Activated T-cell treated with anti-CD3 and anti-CD28 coated beads for 1 hour (primary cell): ENCODE measurements at places on chromosomes 11 and 22.

- DNase-seq: no peak
Measured at GRCh38 chr11:110305169-110306018, 9.0 kb upstream of the RDX start.

DNA sequence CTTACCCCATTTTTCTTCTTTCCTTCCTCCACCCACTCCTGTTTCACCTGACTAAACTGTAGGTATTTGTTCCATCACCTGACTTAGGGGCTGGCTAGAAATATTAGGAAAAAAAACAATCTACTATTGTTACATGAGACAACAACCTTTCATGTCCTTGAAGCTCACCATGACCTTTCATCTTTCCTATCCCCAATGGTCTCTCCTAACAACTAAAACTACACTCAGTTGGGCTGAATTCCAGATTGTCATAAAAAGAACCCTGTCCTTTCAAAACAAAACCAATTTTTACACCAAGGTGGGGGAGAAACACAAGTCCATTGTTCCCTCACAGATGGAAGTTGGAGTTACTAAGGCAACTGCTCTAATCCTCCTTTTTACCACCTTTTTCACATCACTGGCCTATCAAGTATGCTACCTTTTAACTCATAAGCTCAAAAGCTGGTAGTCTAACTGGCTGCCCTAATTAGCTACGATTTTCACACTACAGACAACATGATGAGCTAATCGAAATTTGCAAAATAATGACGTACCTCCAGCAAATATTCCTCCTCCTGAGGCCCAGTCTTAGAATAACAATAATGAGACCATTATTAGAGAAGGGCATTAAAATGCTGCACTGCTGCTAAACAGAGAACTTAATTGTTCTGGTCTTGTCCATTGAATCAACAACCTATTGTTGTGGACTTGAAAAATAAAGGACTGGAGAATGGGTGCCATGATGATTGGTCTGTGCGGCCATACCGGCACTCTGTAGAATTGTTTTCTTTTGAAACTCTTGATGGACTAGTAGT, 46.5 kb upstream of the SOX6 start:
- no peak for DNase-seq

GRCh38 chr22:35482974-35483373, 57.7 kb upstream of the RASD2 start:
- DNase-seq: no peak

DNA sequence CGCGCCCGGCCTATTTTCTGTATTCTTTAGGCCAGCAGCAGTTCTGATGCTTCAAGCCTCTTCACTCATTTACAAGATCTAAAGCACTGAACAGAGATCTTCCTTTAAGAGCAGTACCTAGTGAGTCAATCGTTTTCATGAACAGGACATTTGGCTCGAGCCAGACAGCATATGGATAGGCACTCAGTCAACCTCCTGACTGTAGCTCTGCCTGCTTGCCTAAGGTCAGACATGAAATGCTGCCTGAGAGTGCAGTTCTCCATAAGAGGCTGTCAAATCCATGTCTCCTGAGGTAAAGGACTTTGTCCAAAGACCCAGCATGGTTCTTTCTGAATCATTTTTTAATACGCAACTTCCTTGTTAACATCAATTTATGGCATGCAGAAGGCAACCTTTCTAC, 941.2 kb downstream of the DLG2 start:
- no peak for DNase-seq

GRCh38 chr11:10604340-10604748, 35.9 kb upstream of the LYVE1 start:
- DNase-seq: no peak

- DNase-seq: peak; percentile 69
Measured at GRCh38 chr22:26589845-26590736, at the start of gene TPST2. TPST2 (minus strand) TSS chr22:26590132; CDS start chr22:26541630, 48,502 bp downstream.

DNA sequence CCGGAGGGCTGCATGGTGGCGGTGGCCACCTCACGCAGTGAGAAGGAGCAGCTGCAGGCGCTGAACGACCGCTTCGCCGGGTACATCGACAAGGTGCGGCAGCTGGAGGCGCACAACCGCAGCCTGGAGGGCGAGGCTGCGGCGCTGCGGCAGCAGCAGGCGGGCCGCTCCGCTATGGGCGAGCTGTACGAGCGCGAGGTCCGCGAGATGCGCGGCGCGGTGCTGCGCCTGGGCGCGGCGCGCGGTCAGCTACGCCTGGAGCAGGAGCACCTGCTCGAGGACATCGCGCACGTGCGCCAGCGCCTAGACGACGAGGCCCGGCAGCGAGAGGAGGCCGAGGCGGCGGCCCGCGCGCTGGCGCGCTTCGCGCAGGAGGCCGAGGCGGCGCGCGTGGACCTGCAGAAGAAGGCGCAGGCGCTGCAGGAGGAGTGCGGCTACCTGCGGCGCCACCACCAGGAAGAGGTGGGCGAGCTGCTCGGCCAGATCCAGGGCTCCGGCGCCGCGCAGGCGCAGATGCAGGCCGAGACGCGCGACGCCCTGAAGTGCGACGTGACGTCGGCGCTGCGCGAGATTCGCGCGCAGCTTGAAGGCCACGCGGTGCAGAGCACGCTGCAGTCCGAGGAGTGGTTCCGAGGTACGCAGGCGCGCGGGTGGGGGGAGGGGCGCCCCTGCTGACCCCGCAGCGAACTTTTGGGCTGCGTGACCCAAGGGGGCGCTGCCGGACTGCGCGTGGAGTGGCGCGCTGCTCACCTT, 670 bp downstream of the NEFH start:
- peak; percentile 2 for DNase-seq

DNA sequence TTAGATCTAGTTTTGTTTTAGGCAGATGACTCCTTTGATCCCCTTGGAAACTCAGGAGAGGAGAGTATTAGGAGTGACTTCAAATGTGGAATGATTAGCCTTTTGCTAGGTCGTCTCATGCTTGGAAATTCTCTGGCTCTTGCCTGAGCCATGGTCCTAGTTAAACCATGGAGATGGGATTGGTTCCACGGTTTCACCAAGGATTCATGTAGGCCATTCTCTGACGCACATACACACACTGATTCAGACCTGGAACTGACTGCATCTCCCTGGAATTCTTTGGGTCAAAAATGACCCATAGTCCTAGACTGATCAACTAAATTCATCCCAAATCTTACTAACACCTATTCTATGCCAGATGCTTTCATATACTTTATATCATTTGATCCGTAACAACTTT, 56.5 kb downstream of the POLD3 start:
- no peak for DNase-seq

- no peak for DNase-seq
Measured at GRCh38 chr11:44316659-44317240, 6.8 kb upstream of the ALX4 start.

DNA sequence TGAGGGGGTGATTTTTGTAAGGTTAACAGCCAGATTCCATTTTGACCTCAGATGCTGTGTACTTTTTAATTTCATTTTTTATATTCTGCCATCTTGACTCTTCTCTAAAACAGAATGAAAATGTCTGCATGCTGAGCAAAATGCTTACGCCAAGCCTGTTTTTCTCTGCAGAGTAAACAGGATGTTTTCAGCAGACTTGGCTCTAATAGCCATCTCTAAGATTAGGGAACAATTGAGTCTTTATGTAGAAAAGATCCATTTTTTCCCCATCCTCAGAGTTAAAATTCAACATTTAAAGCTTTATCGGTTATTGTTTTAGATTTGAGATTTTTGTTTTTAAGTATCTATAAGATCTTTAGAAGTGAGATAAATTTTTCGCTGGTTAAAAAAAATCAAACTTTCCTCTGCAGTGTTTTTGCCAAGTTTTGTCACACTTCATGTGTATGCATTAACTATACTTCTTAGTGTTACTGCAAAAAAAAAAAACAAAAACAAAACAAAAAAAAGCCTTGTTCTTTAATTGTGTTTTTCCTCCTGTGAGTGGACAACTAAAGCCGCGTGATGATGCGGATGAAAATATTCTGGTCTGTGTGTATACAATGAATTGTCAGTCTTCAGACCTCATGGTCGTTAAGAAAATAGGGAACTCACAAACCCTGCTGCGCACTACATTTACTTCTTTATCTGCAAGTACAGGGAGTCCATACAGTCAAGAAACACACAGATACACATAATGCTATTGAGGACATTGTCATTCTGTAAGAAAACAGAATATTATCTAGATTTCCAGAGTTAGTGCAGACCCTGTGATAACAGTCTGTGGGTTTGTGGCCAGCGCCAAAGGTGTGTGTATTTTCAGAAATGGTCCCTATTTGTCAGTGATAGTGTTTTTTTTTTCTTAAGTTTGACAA, 17.5 kb upstream of the ADSL start:
- no peak for DNase-seq

- DNase-seq: no peak
Measured at GRCh38 chr11:3830730-3831129, 10.0 kb downstream of the RHOG start.

DNA sequence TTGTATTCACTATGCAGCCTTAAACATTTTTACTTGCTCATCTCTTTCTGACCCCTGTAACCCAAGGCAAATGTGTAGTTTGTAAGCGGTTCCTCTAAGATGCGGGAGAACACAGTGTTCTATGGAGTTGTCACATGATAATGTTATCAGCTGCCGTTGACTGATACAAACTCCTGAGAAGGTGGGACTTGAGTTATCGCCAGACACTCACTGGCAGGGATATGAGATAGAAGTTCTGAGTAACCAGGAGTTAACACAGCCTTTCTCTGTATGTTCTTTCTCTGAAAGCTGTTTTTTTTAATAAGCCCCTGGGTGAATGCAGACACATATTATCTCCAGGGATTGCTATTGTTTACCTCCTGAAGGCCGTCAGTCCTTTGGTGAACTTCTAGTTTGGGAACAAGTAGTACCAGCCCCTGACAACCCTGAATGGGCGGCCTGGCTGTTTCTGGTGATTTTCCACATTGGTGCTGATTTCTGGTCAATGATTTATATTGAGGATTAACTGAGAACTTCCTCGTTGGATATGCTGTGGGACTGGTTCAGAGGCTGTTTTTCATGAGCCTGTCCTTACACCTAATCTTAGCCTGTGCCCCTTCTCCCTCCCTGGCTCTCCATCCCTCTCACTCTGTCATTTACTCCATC, 155.3 kb upstream of the RASSF10 start:
- no peak for DNase-seq

DNA sequence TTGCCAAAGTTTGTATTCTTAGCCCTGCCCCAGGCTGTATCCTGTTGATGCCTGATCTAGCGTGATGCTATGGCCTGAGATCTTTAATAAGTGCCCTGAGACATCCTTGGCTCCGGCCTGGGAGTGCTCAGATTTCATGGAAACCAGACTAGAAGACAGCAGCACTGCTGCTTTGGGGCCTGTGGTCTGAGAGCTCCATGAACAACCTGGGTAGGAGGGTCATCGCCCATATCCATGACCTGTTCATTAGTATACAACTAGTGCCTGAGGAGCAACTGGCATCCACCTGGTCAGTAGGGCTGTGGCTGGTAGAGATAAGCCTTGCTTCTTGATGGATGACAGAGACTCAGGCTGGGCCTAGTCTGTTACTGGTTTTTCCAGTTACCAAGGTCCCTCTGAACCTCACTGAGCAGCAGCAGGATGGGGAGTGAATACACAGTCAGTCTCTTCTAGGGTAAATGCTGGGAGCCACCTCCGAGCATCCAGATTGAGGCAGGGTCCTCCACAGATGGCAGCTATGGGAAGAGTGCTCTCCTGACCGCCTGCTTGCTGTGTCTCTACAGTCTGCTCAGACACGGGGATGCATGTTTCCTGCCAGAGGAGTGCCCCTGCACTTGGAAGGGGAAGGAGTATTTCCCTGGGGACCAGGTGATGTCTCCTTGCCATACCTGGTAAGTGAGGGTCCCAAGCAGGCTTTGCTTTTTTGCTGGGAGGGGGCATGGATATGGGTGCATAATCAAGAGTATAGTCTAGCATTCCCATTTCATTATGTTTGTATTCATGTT, 39.0 kb downstream of the OTOG start:
- DNase-seq: no peak

DNA sequence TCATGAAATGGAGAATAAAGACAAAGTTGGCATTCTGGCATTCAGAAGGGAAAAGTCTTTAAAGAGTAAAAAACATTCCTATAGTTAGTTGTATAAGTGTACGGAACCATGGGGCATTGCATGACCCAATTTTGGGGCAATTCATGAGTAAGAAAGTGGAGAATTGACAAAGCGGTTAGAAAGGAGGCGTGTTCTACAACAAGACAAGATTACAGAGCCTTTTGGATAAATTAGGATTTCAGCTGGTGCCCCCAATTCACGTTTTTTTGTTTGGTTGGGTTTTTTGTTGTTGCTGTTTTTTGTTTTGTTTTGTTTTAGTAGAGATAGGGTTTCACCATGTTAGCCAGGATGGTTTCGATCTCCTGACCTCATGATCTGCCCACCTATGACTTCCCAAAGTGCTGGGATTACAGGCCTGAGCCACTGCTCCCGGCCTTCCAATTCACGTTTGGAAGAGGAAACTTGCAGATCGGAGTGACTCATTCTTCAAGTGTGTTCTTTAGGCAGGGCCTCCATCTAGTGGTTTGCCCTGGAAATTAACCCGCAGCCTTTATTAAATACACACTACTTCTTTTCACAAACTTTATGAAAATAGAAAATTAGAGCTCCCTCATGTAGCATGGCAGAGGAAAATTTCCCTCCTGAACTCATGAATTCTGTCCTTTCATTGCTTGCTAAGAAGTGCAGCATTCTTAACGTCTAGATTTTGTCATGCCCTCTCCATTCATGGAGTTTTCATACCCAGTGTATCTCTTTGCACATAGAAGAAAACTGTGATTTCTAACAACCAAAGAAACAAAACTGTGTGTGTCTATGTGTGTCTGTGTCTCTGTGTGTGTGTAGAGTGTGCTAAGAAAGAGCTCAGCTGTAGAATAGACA, 118.1 kb downstream of the BBOX1 start:
- no peak for DNase-seq

DNA sequence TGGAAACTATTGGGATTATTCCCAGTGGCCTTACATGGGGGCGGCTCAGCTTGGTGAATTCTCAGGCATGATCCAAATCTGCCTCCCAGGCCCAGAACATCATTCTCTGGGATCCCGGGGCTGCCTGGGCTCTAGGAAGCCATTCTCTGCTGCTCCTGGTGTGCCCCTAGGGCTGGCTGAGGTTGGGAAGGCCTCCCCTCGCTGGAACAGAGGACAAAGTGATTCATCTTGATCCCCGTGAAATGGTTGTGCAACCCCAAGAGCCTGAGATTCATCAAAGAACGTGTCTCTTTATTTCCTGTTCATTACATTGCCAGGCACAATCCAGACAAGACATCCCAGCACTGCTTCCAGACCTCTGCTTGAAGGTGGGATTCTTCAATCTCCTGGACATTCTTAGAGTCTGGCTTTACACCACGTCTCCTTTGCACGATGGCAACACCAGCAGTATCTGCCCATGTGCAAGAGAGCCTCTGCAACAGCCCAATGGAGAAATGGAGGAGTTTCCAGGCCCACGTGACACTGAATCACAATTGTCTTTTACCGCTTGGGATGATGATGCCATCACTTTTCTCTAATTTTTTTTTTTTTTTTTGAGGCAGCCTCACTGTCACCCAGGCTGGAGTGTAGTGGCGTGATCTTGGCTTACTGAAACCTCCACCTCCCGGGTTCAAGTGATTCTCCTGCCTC, 52.3 kb downstream of the TST start:
- DNase-seq: no peak
